ENCODE measurements at places on chromosomes 1 and 21.
A peak's percentile ranks its signal among the peaks of the same experiment; 100 is the strongest.

DNA sequence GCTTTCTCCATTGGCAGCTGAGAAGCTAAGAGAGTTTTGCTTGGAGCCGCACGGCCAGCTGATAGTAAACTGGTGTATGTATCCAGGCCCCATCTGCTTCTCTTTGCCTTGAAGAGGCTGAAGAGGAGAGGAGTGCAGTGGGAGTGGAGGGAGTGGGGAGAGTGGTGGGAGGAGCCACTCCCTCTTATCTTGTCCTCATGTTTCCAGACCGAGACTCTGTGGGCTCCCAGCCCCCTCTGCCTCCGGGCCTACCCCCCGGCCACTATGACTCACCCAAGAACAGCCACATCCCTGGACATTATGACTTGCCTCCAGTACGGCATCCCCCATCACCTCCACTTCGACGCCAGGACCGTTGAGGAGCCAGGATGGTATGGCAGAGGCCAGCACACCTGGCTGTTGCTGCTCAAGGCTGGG, 6.0 kb upstream of the LRRC71 start:
- DNase-seq: no peak

- DNase-seq: peak; percentile 53
Measured at GRCh38 chr1:228101994-228102790, 933 bp downstream of the C1orf35 start.

DNA sequence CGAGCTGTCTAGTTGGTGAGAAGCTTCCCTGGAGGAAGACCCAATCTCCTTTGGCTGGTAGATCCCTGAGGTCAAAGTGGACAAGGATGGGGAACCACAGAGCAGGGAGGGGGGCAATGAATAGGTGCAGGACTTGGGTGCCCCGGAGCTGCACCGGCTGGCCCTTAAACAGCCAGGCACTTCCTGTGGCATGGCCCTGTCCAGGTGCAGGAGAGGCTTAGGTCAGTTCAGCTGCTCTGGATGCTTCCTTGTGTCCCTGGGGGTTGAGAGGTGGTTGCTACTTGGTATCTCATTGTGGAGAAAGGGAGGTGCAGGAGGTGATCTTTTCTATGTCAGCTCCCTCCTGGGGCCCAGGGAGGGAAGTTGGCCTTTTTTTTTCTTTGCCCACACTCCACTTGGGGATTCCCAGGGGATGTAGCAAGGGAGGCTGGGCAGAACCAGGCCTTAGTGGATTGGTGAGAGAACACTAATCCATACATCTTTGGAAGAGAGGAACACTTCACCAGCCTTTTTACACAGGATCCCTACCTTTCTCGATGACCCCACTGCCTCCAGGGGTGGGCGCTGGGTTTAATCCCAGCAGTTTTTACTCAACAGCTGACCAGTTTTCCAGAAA, 1.2 kb upstream of the ST3GAL3 start:
- DNase-seq: no peak

- no peak for DNase-seq
Measured at GRCh38 chr1:230289350-230289644, 136.8 kb downstream of the PGBD5 start.

DNA sequence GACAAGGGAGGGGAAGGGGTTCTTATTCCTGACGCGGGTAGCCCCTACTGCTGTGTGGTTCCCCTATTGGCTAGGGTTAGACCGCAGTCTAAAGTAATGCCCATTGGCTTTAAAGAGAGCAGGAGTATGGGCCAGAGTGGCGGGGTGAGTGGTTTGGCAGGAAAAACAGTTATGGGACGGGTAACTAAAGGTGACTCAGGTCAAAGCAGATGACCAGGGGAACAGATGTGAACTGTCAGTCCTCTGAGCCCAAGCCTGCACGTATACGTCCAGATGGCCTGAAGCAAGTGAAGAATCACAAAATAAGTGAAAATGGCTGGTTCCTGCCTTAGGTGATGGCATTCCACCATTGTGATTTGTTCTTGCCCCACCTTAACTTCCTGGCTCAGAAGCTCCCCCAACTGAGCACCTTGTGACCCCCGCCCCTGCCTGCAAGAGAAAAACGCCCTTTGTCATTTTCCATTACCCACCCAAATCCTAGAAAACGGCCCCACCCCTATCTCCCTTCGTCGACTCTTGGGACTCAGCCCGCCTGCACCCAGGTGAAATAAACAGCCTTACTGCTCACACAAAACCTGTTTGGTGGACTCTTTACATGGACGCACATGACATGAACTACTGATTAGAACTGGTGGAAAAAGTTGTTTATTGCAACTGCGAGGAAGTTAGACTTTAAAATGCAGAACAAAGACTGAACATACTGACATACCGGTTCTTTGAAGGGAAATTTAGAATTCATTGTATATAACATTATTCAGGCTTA, 758 bp upstream of the ATAD3B start:
- no peak for DNase-seq

DNA sequence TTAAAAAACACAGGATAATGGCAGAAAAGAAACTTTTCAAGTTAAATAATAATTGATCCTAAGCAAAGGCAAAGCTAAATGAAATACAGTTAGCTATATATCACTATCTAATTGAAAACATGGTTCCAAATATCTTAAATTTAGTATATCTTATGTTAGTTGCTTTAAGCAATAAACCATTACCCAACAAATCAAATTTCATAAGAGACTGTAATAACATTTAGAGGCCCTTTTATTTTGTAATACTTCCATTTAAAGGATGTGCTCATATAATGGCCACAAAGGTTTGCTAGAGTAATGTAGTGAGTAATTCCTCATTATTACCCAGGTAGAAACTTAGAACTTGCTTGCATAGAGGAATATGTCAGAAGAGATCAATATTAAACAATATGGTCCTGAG, 32.3 kb downstream of the RPL5 start:
- no peak for DNase-seq

- DNase-seq: no peak
Measured at GRCh38 chr1:110424699-110425611, 17.5 kb upstream of the LAMTOR5 start.

GRCh38 chr1:192639607-192640368, 3.8 kb downstream of the RGS13 start:
- no peak for DNase-seq

- no peak for DNase-seq
Measured at GRCh38 chr1:219427403-219427802, 185.5 kb downstream of the ZC3H11B start.

DNA sequence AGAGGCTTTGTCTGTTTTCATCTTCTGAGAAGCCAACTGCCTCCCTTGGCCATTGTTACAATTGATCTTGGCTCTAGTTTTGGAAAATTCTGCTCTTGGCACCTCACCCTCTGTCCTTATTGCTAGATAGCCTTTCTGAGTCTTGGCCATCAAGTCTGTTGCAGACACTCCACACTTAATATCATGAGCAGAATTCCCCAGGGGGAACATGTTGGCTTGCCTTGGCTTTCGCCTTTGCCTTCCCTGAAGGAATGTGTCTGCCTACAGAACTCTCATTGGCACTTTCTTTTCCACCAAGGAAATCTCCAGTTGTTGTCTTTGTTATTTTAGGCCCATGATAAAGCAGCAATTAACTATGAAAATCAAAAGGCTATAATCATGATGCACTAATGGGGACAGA, 42.7 kb upstream of the LDLRAP1 start:
- no peak for DNase-seq

DNA sequence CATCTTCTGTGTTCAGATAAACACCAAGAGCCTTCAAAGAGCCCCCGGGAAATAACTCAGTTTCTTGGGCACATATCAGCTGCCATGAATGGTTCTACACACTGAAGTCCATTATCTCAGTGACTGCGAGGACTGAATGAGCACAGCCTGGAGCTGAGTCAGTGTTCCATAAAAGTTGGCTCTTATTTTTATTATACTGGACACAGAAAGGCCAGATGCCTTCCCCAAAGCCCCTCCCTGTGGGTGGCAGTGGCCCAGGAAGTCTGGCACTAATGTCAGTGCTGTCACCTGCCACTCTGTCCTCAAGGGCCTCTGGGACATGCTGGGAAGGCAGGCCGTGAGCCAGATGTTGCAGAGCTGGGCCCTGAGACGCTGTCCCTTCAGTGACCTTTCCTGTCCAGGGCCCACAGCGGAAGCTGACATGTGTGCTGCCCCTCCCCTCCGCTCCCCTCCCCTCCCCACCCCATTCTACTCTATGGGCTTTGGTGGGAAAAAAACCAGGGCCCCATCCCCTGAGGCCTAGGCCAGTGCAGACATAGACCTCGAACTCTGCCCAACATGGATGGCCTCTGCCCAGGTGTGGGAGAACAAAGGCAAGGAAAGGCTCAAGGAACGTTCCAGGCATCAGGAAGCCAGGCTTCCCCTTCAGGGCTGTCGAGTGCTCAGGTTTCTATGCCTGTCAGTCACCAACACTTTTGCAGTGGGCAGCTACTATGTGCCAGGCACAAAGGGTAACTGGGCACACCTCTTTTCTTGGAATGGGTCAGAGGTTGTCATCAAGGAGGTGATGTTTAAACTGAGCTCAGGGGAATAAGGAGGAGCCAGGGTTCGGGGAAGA, 22.4 kb upstream of the NPPB start:
- DNase-seq: no peak

DNA sequence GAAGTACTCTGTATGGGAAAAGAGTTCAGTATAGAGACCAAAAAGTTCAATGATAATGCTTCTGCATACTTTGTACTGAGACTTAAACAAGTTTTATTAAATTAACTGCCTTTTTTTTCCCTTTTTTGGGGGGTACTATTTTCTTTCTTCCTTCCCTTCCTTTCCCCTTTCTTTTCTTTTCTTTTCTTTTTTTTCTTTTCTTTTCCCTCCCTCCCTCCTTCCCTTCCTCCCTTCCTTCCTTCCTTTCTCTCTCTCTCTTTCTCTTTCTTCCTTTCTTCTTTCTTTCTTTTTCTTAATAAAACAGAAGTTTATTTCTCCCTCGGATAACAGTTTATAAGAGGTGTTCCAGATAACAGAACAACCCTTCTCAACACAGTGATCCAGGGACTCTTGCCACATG, 77.5 kb downstream of the LHX8 start:
- no peak for DNase-seq

- DNase-seq: peak; percentile 67
Measured at GRCh38 chr1:228174482-228175315, 9.1 kb downstream of the IBA57 start.

All from GM19239 (cell line).